ENCODE measurements at places on chromosomes 13 and 19.

DNA sequence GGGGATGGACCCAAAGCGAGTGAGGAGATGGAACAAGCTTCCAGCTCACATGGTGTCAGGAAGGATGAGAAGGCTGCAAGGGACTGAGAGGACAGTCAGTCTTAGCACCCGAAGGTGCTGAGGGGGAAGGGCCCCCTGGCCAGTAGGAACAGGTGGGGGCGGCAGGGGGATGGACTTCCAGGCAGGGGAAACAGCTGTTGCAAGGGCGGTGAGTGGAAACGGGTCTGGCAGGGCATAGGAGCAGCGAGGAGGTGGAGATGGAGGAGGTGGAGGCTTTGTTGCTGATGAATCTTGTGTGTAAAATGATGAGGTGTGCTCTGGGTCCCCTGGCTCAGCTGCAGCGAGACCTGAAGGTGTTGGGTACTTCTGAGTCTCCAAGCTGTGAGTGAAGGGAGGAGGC lies 1.2 kb downstream of the MAP1S start:
- DNase-seq: peak; percentile 22

GRCh38 chr13:89163096-89163495 lies 1491.9 kb downstream of the SLITRK5 start:
- no peak for DNase-seq

DNA sequence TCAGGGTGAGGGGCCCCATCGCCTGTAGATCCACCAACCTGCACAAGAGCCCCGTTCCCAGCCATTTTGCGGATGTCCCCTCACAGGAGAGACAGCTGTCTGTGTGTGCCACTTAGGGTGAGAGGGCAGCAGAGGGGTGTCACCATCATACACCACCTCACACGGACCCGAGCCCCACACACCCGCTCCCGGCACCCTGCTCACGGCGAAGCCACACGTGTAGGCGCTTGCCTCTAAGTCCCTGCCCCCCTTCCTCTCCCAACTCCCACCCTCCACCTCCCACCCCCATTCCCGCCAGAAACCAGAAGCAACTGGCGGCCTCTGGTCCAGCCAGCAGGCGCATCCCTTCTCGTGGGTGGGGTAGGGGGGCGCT lies 4.0 kb upstream of the DPF1 start:
- DNase-seq: no peak

DNA sequence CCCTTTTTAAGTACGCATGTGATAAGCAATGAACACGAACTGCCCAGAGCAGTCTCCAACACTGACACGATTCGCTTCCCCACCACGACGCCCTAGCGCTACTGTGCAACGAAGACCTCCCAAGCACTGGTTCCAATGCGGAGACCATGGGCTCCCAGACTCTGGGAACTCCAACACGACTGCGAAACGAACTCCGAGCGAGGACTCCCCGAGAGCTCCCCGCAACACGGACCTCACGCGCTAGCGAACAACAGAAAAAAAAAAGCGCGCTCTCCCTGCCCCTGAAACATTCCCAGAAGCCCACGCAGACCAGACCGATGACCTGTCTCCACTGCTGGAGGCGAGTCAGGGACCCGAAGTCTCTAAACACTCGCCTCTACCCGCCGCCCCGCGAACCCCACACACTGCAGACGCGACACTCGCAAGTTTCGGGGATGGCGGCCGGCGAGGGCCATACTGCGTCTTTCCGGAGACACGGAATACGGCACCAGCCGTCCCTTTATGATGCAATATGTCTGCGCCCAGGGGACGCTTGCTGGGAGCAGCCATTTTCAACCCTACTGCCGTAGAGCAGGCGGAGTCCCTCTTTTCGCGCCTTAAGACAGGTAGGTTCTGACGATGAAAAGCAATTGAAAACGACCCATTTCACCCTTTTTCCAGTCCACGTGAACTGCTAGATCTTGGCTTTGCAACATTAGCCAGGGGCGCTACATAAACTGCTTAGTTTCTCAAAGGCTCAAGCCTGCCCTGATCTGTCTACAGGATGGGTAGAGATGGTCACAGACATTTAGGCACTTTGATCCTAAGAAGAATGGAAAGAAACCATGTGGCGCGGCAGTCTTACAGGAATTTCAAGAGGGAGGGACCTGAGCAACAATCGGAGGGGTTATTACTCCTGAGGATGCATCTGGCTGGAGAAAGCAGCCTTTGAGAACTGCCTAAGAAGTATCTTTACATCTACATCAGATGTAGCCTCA lies at the start of gene ZNF577:
TSS of gene ZNF577 (minus strand) at position 430 of the 977 bp plus-strand sequence. CDS start 7,569 bp downstream, outside the sequence.
- DNase-seq: peak; percentile 93

GRCh38 chr19:33225458-33225926 lies at the start of gene SLC7A10:
SLC7A10 (minus strand) TSS chr19:33225850; CDS start chr19:33225703, 147 bp downstream.
- DNase-seq: no peak

DNA sequence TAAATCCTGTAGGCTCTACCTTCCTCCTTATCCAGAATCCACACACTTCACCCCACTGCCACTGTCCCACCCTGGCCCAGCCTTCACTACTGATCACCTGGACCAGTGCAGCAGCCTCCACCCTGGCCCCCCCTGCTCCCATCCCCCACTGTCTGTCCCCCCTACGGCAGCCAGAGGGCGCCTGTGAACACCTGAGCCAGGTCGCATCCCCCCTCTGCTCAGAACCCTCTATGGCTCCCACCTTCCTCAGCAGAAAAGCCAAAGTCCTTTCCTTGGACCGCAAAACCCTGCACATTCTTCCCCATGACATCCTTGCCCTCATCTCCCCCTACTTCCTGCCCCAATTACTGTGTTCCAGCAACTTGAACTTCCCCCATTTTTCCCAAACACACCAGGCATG lies 20.6 kb downstream of the ELAVL3 start:
- DNase-seq: no peak
